Esophagus muscularis mucosa (tissue), 4 donors: ENCODE measurements at places on chromosomes 7 and 10. TPM values are rescaled to one million over a fixed set of nuclear protein-coding genes. Genes with fewer than 3 reads are reported as not detected.

DNA sequence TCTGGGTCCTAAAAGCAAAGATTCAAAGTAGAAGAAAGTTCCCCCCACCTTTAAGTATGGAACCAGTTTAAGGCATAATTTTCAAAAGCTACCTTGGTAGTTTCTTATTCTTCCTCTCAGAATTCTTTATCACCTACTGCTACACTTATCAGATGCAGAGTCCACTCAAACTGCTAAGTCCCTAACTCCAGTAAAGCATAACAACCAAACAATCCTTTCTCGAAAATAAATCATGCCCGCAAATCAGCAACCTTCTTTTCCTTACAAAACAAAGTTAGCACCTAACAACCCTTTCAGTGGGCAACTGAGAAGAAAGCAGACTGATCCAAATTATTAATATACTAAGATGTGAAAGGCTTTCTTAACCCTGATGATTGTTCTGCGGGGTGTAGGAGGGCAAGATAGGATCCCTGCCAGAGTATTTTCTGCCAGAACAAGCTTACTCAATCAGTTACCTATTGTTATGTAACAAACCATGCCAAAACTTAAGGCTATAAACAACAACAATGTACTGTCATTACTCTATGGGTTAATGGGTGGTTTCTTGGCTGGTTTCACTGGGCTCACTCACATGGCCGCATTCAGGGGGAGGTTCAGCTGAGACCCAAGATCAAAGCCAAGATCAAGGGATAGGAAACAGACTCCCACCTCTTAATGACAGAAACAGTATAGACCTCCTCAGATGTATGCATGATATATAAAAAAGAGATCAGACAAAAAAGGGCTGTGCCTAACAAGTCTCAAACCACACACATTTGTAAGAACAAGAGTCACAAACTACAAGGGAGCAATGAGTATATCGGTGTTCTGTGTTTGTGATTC is 42.0 kb downstream of the CCDC6 start:
- DNase-seq: no peak

DNA sequence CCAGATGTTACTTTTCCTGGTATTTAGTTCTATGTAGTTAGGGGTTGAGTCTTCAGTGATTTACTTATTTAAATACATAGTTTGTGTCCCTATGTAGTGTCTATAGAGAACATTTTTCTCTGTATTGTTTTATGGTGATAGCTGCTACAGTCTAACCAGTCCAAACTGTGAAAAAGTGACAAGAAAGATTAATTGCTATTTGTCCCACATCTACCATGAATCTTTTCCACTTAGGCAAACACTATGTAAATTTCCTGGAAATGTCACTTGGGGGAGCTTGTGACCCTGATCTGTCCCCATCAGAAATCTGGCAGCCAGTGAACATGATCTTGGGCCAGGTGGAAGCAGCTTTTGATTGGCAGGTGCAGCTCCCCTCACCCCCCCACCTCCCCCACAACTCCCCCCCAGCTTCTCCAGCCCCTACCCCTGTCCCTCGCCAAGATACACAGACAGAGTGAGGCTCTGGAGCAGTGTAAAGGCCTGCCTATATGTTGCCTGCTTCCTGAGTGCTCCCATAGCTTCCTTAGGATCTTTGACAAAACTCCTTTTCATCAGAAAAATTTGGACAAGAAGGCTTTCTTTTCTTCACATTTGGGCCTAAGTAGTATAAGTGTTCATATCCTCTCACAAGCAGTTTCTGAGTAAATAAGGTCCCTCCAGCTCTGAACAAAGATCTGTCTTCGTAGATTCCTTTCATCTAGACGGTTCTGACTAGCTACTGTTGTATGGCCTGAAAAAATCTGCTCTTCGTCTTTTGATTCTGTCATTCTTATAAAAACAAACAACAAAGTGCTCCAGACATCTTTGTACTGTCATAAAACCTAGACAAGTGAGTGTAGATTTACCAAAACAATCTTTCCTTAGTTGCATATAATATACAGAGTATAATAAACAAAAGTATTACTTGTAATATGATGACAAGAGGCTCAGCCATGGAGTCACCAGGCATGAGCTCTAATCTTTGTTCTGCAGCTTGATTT is 31.5 kb upstream of the SLC13A1 start:
- DNase-seq: no peak

GRCh38 chr10:129272866-129273650 is 194.0 kb upstream of the MGMT start:
- no peak for DNase-seq

- DNase-seq: no peak
Measured at GRCh38 chr10:109647627-109648026, 275.7 kb downstream of the XPNPEP1 start.

DNA sequence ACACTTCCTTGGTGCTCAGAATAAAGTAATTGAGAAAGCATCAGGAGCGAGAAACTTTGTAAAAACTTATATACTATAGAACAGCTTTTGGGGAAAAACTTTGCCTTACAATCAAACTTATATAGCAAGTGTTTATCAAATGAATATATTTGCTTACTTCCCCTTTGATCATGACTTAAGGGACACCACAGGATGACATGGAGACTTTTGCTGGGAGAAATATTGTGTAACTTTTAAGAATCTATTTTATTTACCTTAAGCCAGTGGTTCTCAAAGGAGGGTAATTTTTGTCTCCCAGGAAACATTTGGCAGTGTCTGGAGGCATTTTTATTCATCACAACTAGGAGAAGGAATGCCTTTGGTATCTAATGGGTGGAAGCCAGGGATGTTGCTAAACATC is 173.8 kb upstream of the HABP2 start:
- no peak for DNase-seq

- DNase-seq: no peak
Measured at GRCh38 chr10:22825841-22826240, 102.0 kb upstream of the ARMC3 start.

DNA sequence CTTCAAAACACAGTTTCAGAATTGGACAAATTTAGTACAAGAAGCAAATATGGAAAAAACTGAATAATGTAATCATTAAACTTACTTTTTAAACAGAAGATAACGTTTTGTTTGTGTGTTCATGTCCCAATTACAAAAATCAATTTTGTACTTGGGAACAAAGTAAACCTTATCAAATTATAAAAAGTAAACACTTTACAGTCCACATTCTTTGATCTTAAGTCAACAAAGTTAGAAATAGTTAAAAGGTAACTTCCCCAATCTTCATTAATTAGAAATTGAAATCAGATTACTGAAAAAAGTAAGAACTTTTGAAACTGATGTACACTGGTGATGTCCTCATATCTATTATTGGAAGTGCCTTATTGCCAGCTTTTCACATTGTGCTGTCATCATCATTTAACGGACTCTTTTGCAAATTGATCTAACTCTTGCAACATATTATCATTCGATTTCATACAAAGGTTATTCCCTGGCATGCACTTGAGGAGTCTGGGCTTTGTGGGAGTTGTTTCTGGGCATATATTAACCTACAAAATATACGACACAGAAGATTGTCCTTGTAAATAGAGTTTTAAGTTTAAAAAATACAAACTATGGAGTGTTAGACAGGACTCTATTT is 15.1 kb upstream of the CYP2E1 start:
- no peak for DNase-seq

GRCh38 chr7:47374538-47374937 is 207.4 kb downstream of the TNS3 start:
- no peak for DNase-seq

GRCh38 chr7:155830961-155831806 is 18.9 kb upstream of the SHH start:
- DNase-seq: no peak

The ASAH2 gene
- 0.17 TPM for total RNA-seq

The GDF2 gene
- not detected for total RNA-seq
